ENCODE measurements at places on chromosomes 3 and 15. TPM values are rescaled to one million over a fixed set of nuclear protein-coding genes. Genes with fewer than 3 reads are reported as not detected.

MME gene
- 8.4 TPM for total RNA-seq

PHLDB2 gene
- 85.6 TPM for total RNA-seq

CDHR4 gene
- 0.54 TPM for total RNA-seq

C15orf39 gene
- total RNA-seq = 32.7 TPM

VPS8 gene
- total RNA-seq = 55.0 TPM

SPATA12 gene
- total RNA-seq = not detected

FGD5 gene
- total RNA-seq = 40.1 TPM

TIMP4 gene
- 7.6 TPM for total RNA-seq

CCR9 gene
- 0.22 TPM for total RNA-seq

LNP1 gene
- 4.4 TPM for total RNA-seq

ZCWPW2 gene
- 2.0 TPM for total RNA-seq

TTLL13 gene
- 0.54 TPM for total RNA-seq

STXBP5L gene
- not detected for total RNA-seq

CCNB2 gene
- 0.94 TPM for total RNA-seq

HHLA2 gene
- 5.1 TPM for total RNA-seq

PLA2G4E gene
- not detected for total RNA-seq

GUCA1C gene
- total RNA-seq = not detected

ST8SIA2 gene
- total RNA-seq = 0.38 TPM

MORF4L1 gene
- total RNA-seq = 325 TPM

INKA1 gene
- 6.3 TPM for total RNA-seq

GPR87 gene
- total RNA-seq = 0.72 TPM

KLF15 gene
- total RNA-seq = 22.9 TPM

ZBTB47 gene
- 26.6 TPM for total RNA-seq

FSD2 gene
- not detected for total RNA-seq

LRTM1 gene
- total RNA-seq = not detected

PLA1A gene
- 6.7 TPM for total RNA-seq

MUC4 gene
- 0.19 TPM for total RNA-seq

ESYT3 gene
- 5.3 TPM for total RNA-seq

PLSCR4 gene
- 33.0 TPM for total RNA-seq

C3orf49 gene
- not detected for total RNA-seq

SLC28A2 gene
- total RNA-seq = not detected

ALDH1A2 gene
- total RNA-seq = 113 TPM

PLA2G4D gene
- total RNA-seq = not detected

FHIT gene
- total RNA-seq = 20.2 TPM

A4GNT gene
- total RNA-seq = not detected

LEKR1 gene
- total RNA-seq = 1.6 TPM

CACNA2D2 gene
- total RNA-seq = 3.6 TPM

CLDN16 gene
- total RNA-seq = 27.3 TPM

CLRN1 gene
- total RNA-seq = not detected

SPG21 gene
- 82.8 TPM for total RNA-seq

NR2E3 gene
- total RNA-seq = 0.19 TPM
